ENCODE measurements at places on chromosomes 5 and 9.

DNA sequence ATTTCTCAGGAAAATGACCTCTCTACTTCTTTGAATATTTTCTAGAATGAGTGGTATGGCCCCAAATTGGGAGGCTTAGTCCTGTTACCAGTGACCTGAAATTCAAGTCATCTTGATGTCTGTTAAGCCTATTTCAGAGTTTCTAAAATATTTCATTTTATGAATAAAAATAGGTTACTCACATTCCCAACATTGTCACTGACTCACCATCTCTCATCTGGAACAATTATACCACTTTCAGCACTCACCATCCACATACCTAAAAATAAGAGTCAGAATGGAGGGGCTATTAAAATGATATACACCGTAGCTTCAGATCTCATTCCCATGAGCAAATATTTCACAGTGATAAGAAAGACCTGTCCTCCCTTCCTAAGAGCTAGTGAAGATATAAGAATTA lies 71.8 kb downstream of the KIAA1958 start:
- DNase-seq = no peak

GRCh38 chr5:10645671-10646070 lies 81.8 kb downstream of the ANKRD33B start:
- no peak for DNase-seq

GRCh38 chr9:27654629-27655285 lies 81.5 kb upstream of the C9orf72 start:
- DNase-seq = no peak

GRCh38 chr5:145887976-145888574 lies 15.3 kb upstream of the GRXCR2 start:
- no peak for DNase-seq

DNA sequence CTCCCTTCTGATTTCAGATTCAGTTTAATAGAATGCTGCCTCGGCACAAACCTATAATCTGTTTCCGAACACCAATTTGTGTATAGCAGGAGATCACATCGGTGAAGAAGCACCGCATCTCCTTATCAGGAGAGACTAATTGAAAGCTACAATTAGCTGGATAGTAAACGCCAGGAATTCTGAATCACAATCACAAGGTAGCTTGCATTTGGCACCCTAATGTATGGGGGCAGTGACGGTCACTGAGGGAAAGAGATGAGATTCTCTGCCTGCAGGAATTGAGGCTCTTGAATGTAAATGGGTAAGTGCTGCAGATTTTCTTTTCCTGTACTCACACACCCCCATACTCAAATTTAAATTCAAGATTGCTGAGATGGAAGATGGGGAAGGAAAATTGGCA lies 373.6 kb upstream of the ZNF608 start:
- DNase-seq = no peak

DNA sequence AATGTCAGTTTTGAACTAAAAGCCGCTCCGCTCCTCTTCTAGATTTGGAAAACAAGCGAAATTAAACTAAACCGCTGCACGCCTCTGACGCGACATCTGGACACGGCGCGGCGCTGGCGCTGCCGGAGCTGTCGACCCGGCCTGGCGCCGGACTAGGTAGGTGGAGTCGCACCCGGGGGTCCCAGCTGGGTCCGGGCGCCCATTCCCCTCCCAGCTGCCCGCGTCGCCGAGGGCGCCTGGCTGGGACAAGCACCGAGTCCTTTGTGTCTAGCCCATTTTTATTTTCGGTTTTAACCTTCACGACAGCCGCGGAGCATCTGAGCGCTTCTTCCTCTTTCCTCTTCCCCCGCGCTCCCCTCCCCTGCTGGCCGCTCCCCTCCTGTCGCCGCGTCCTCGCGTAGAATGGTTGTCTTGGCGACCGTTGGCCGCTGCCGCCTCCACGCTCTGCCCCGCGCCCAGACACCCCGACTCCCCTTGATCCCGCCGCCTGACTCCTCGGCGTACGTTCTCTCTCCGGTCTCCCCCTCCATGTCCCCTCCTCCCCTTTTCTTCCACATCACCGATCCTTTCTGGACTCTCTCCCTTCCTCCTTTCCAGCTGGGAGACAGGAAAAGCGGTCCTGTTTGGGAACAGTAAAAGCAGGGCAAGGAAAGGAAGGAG lies 545 bp downstream of the CDKN2B-AS1 start:
- peak; percentile 38 for DNase-seq

DNA sequence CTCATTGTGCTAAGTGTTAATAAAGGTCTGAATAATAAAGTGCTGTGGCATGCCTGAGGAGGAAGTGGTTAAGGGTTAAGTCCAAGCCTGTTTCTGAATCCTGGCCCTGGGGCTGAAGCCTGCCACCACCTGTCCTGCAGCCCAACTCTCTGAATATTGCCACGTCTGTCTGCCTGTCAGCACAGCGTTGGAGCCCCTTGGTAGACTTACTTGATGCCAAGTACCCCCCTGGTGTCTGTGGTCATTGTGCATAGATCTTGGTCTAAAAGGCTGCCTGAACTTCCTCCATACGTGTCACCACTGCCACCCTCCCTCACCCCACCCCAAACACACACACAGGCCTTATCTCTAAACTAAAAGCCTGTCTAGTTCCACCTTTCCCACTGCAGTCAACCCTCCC lies 35.4 kb upstream of the SLC2A8 start:
- no peak for DNase-seq

GRCh38 chr9:93650448-93650847 lies 74.1 kb downstream of the PHF2 start:
- DNase-seq = no peak

DNA sequence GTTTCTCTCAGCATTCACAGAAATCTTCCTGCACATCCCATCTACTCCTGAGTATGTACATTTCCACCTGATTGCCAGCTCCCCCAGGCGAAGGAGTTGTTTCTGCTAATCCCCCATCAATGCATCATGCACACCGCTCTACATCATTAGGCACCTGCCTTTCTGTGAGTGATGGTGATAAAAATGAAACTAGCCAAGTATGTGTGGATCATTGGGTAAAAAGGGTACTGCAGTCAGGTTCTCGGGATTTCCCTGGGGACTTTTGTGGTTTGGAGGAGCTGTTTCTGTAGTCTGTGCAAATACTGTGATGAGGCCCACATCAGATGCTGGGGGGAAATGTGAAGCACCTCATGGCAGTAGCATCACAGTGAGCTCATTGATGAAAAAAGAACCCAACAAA lies 30.4 kb downstream of the CAMK4 start:
- DNase-seq = no peak

- DNase-seq = peak; percentile 40
Observed at GRCh38 chr9:32431940-32432555, 47.6 kb downstream of the ACO1 start.

- DNase-seq = no peak
Observed at GRCh38 chr9:16277471-16277960, 593.0 kb downstream of the BNC2 start.

- no peak for DNase-seq
Observed at GRCh38 chr5:17930346-17930745, 296.1 kb downstream of the TAF11L14 start.

DNA sequence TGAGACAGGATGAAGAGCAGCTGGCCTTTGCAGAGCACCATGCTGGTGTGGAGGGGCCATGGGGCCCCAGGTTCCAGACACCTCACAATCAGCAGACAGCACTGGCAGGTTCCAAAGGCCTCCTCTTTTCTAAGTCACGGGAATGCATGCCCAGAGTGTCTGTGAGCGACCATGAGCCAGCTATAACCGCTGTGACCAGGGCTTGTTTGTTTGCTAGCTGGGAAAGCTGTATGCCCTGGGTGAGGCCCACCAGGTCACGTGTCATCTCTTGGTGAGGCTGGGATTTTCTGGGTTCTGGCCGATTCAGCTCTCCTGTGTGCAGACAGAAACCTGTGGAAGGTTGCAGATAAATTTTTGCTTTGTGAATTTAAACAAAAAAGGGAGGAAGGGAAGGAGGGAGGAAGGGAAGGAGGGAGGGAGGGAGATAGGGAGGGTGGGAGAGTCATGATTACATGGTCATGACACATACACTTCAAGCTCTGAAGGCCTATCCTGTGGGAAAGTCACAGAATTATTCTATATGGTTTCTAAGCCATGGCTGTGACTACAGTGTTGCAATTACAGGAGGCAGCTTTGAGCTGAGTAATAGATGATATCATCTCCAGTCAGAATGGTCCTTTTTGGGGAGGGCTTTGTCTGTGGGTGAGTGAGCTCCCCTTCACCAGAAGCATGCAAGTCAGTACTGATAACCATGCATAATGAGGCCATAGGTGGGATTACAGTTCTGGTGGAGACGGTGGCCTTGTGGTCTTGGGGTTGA lies 37.2 kb downstream of the PAPPA start:
- no peak for DNase-seq

- DNase-seq = no peak
Observed at GRCh38 chr9:4443439-4443838, 46.8 kb upstream of the SLC1A1 start.

GRCh38 chr5:137176126-137176525 lies 323.0 kb downstream of the SPOCK1 start:
- DNase-seq = no peak

- DNase-seq = no peak
Observed at GRCh38 chr5:2651116-2651515, 100.4 kb downstream of the IRX2 start.

DNA sequence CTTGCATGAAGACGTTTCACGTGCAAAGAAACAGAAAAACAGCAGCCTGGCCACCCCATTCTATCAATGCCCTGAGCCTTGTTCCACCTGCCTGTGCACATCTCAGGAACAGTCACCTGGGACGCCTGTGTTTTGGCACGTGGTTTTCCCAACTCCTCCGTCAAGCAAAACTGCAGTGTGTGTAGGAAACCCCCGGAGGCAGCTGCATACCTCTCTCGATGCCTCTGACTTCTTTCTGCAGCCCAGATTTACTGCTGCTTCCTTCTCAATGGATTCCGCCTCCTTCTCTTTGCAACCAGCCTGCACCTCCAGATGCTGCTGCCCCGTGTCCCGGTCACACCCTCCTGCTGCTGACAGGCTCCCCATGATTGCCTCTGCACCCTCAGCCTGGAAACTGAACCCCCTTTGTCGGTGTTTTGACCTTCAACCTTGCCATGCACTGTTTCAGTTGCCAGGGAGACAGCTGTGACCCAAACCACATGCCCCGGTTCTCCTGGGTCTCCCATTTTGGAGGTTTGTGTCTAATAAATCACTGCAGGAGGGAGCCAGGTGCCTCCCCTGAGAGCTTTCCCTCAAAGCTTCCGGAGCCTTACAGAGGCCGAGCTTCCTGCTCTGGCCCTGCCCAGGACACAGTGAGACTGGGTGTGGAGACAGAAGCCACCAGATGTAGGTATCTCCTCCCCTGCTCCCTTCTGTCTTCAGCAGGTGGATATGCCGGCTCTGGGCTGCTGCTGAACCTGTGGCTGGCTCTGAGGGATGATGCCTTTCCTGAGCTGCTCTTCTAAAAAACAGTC lies 395.5 kb upstream of the IRX1 start:
- DNase-seq = no peak

GRCh38 chr9:138103111-138103848 lies 225.7 kb downstream of the CACNA1B start:
- peak; percentile 2 for DNase-seq

DNA sequence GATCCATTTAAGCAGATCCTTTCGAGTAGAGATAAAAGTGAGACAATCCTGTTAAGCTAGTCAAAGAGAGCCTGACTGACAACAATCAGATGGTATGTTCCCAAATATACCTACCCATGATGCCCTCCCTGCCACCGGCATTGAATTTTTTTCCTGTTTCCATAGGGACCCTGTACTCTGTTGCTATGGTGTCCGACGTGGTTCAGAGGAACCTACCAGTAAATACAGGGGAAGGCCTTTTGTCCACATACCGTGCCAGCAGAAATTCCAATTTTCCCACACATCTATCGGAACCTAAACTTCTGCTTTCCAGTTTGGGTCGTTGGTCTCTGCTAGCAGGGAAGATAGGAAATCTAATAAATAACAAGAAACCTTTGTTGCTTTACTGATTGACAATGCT lies 64.7 kb downstream of the MEGF10 start:
- no peak for DNase-seq

DNA sequence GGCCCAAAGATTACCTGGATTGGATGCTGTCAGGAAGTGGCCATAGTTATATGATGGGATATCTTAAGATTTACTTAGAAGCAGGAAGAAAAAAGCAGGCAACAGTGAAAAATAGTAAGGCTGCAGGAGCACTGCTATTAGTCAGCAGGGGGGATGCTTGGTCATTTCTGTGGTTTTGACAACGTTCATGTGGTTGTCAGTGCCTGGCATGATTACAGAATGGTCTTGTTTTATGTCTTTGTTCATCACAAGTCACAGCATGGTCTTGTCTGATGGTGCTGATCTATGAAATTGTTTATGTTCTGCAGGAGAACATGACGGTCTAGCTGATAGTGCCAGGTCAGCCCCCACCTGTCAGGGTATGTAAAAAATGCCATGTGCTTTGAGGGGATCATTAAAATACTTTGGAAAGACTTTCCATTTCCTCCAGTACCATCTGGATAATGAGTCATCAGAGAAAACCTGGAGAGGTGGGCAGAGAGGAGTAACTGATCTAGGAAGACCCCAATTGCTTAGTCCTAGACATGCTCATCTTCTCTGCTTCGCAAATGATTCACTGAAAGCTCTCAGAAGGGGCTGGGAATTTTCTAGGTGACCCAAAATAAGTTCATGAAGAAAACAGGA lies 48.5 kb downstream of the PLGRKT start:
- peak; percentile 10 for DNase-seq

DNA sequence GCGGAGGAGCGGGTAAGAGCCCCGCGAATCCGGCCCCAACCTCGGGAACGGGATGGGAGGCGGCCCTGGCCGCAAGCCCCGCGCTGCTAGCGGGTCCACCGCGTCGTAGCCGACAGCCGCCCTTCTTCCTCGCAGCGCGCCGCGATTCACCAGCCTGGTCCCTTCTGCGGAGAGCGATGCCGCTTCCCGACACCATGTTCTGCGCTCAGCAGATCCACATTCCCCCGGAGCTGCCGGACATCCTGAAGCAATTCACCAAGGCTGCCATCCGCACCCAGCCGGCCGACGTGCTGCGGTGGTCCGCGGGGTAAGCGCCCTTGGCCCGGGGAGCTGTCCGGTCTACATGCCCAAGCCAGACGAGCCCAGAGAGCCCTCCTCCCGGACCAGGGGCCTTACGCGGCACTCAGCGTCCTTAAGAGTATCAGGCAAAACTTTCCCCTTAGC lies 335 bp downstream of the ROPN1L start:
- no peak for DNase-seq

GRCh38 chr9:133782157-133783130 lies 44.3 kb upstream of the SARDH start:
- DNase-seq = peak; percentile 78

DNA sequence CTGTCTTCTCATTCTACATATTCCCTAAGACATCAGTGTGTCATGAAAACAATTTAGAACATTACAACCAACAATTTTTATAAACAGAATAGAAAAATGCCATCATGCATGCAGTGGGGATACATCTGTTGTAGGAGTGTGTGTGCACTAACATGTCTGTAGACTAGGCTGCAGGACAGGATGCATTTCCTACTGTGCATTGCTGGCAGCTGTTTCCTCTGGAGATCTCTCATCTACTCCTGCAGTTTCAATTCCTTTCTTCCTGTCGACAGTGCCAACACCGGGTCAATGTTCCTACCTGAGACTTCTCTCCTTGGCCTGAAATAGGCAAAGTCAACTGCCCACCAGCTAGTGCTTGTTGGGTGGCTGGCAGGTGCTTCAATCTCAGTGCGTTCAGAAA lies 69.8 kb downstream of the ANKH start:
- DNase-seq = no peak

All from prostate gland (tissue), 2 donors.